ENCODE measurements at places on chromosomes 11 and 22. TPM values are rescaled to one million over a fixed set of nuclear protein-coding genes. Genes with fewer than 3 reads are reported as not detected.

DNA sequence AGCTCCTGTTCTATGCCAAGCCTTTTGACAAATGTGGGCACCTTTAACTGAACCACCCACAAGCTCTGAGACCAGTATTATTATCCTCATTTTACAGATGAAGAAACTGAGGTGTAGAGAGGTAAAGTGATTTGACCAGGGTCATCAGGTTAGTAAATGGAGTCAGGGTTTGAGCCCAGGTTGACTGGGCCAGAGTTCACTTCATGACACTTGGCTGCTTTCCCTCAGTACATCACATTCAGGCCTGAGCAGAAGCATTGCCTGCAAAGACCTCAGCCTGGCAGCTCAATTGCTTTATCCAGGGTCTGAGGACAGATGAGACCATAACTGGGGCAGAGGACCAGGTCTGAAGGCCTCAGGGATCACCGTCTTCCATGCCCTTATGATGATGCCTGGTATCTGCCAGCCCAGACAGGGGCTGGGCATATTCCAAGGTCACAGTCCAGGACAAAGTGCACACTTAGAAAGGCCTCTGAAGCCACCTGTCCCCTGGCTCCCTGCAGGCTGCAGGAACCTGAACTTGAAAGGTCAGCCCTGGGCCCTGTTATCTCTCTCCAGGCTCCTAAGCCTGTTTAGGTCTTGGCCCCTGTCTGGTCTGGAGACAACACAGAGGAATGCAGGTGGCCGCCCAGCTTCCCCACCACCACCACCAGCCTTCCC, 32.0 kb downstream of the POU2AF3 start:
- no peak for DNase-seq

The GLB1L2 gene
- polyA plus RNA-seq: 24.7 TPM

GRCh38 chr11:103537904-103538502, 428.8 kb downstream of the DYNC2H1 start:
- no peak for DNase-seq

The NELL1 gene
- polyA plus RNA-seq: 2.6 TPM

The RIMBP3C gene
- polyA plus RNA-seq: 0.20 TPM

DNA sequence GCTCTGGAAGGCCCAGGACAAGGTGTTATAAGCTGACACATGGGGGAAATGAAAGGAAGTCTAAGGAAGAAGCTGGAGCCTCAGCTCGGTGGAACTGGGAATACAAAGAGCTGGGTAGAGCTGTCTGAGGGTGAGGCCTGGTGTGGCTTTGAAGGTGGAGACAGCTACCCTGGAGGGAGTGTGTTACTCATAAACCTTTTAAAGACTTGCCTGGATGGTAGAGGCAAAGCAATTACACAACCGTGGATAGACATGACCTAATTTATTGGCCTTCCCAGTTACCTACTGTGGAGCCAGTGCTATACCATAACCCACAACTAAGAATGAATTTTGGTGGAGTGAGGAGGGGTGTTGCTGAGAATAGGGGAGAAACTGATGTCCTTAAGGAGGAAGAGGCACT, 22.6 kb downstream of the EXPH5 start:
- DNase-seq: no peak

The OOSP1 gene
- 0.35 TPM for polyA plus RNA-seq

DNA sequence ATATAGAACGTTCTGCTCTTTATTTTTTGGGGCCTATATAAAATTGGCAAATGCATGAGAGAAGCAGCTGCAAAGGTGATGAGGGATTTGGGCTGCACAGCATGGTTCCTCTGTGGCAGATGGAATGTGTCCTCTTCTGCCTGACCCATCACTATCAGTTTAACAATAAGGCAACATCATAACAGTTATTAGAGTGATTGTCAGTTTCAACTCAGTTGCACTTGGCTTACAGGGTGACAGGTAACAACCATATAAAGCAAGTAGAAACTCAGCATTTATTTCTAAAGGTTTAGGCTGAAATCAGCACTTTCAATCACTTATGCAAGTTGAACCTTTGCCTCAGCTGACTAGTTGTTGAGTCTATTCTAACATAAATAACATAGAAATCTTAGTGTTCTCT, 935.4 kb upstream of the CHORDC1 start:
- DNase-seq: no peak

DNA sequence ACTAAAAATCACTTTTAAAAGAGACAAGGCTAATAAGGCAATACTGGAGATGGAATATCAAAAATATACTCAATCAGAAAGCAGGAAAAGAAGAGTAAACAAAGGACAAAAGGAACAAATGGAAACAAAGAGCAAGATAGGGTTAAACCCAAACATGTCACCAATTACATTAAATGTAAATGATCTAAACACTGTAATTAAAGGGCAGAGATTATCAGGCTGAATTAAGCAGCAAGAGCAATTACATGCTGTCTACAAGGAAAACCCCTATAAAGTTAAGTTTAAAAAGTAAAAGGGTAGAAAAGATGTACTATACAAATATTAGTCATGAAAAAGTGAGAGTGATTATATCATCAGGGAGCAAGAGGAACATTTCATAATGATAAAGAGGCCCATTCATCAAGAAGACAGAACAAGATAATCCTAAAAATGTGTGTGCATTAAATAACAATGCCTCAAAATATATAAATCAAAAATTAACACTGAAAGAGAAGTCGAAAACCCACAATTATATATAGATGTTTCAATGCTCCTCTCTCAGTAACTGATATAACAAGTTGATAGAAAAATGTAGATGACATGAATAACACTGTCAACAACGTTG, 56.8 kb downstream of the ALX4 start:
- no peak for DNase-seq

The TMEM45B gene
- 21.5 TPM for polyA plus RNA-seq

DNA sequence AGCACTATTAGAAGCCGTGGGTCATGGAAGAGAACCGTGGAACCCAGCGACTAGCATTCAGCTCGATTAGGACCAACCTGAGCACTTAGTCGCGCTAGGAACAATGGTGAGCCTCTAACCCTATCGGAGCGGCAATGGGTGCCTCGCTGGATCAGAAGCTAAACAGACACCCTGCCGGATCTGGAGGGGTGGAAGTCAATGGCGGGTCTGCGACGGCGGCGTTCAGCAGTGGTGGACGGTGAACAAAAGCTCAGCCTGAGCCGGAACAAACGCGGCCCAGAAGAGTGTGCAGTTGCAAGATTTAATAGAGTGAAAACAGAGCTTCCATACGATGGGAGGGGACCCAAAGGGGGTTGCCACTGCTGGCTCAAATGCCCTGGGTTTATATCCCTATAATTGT, 391.8 kb upstream of the DDI1 start:
- DNase-seq: no peak

- no peak for DNase-seq
These were observed 371.1 kb downstream of the RAB38 start for GRCh38 chr11:87804176-87804575.

DNA sequence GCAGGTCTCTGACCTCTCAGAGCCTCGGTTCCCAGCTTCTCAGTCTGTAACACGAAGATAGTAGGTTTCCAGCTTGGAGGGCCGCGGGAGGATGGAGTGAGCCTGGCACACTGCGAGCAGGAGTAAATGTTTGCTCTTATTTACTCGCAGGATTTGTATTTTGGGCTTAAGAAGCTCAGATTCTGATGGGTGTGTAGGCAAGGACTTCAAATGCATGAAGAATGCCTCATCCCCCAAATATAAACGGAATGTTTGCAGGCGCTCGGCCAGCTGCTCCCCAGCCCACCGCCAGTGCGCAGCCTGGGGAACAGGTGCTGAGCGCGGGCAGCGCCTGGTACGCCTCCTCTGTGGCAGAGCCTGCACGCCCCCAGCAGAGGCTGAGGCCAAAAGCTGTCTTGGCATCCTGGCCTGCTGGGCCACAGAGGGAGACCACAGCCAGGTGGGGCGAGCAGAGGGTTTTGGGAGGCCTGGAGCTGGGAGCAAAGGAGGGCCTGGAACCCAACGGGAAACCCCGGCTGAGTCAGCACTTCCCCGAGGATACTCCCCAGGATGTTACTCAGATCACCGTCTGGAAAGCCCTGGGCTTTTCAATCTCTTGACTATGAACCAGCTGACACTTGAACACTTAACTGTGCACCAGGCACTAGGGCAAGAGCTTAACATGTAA, 9.4 kb downstream of the EHD1 start:
- DNase-seq: no peak

- DNase-seq: no peak
These were observed 18.9 kb downstream of the COPB1 start for GRCh38 chr11:14480716-14481115.

The HBB gene
- 98.9 TPM for polyA plus RNA-seq

- no peak for DNase-seq
These were observed 107.4 kb downstream of the RASSF10 start for GRCh38 chr11:13116491-13116890.

Measured in left kidney (tissue), 8 donors.